ENCODE measurements at places on chromosomes 5 and 9. TPM values are rescaled to one million over a fixed set of nuclear protein-coding genes. Genes with fewer than 3 reads are reported as not detected.

SLC6A3 gene
- total RNA-seq, result not detected

PLAC8L1 gene
- total RNA-seq, result not detected

DBH gene
- not detected for total RNA-seq

FOXD4L5 gene
- under 0.01 TPM for total RNA-seq

PELO gene
- total RNA-seq, result 9.2 TPM

CBY3 gene
- not detected for total RNA-seq

DNA sequence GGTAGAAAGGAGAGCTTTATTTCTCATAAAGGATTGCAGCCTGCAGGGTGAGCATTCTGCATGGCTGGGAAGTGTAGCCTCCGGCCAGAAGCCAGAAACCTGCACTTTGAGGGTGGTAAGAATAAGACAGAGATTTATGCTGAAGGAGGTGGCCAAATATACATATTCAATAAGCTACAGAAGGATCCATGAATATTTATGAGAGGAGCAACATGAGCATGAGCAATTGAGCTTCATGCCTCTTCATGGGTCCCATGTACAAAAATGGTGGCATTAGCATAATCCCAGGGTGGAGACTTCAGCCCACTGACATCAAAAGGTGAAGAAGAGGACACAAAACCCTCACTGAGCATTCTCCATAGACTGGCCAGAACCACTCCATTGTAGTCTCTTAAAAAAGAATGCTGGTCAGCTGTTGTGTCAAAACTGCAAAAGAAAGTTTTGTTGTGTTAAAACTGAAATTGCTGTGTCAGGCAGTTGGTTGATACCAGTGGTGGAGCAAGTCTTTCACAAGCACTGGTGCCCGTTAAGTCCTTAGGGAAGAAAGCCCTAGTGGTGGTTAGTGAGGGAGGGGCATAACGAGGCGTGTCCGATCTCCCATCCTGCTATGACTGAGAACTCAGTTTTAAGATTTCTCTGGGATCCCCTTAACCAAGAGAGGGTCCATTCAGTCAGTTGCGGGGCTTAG, 160.8 kb upstream of the MAP1B start:
- DNase-seq, result no peak

GRCh38 chr5:74631081-74631953, 9.2 kb downstream of the ENC1 start:
- peak; percentile 88 for DNase-seq

GRCh38 chr9:16315720-16316119, 554.8 kb downstream of the BNC2 start:
- DNase-seq, result peak; percentile 75

DNA sequence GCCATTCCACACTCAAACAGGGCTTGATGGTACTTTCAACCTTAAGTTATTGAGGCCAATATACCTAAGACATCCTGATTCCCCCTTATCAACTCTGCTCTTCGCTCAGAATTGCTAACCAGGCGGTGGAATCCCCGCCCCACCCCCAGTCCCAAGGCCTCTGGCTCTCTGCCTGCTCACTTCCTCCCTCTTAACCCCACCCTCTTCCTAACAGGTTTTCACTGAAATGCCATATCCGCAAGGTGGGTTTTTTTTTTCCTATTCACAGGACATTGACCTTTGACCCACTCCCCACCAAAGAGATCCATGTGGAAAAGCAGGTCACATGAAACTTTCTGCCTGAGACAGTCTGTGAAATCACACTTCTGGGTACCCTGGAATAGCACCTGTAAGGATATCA, 66.6 kb upstream of the IFNK start:
- DNase-seq, result no peak

DNA sequence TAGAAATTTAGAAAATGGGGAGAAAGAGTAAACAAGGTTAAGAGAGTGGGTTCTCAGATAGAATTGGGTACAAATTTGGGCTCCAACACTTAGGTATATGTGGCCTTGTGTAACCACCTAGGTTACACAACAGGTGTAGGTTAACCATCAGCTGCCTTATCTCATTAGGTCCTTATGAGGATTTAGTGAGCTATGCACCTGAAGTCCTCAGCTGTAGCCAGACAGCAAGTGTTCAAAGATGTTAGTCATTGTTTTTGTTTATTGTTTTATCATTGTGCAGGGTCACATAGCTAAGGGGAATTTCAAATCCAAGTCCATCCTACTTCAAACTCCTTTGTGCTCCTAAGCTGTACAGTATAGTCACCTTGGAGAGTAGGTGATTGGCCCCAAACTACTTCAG, 970 bp upstream of the TRIM32 start:
- no peak for DNase-seq

DNA sequence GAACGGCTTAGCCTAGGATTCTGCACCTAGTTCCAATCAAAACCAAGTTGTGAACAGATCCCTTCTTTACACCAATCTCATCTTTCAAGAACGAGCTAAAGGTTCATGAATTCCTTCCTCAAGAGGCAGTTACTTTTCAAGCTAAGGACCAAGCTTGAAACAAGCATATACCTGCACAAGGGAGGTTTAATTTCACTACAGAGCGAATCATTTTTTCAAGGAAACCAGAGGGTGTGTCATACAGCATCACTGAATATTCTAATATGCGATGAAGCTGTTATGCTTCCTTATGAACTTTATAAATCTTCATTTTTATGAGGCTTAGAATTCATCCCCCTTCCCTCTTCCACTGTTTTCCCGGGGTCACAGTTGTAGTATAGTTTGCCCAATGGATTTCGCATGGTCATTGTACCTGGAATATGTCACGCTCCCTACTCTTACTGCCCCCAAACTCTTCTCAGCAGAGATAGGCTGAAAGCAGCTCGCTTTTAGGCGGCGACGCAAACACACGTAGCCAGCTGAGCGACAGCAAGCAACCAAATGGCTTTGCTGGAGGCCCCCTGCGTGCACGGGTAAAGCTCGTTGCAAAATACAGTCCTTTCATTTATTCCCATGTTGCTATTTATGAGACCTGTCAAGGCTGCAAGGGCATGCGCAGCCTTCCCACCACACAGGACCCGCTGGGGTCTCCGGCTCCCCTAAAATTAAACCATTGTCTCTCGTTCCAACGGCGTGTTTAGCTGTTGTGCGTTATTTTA, 832 bp downstream of the LMBRD2 start:
- DNase-seq, result peak; percentile 40

GRCh38 chr9:72441848-72442607, 77.0 kb upstream of the ZFAND5 start:
- peak; percentile 88 for DNase-seq

- DNase-seq, result no peak
Observed at GRCh38 chr9:120645760-120646159, 65.8 kb upstream of the CDK5RAP2 start.

DNA sequence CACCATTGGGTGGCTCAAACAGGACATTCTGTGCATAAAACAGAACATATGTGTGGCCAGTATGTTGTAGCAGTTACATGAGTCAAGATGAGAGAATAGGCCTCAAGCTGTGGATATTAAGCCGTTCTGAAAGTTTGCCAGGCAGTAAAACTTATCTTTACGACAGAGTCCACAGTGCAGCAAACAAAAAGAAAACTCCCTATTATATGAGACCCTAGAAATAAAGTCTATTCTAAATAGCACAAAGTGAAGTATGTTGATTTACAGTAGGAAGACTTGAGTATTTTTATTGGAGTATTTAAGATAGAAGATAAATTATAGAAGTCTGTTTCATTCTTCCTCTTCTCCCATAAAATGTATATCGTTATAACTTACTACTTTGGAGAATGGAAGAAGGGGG, 271.5 kb downstream of the ADGRV1 start:
- DNase-seq, result no peak

- DNase-seq, result peak; percentile 18
Observed at GRCh38 chr9:17291766-17292165, 156.9 kb downstream of the CNTLN start.

- no peak for DNase-seq
Observed at GRCh38 chr5:115170134-115170928, 623 bp upstream of the TRIM36 start.

GRCh38 chr9:132989414-132989996, 11.0 kb downstream of the GFI1B start:
- DNase-seq, result no peak

DNA sequence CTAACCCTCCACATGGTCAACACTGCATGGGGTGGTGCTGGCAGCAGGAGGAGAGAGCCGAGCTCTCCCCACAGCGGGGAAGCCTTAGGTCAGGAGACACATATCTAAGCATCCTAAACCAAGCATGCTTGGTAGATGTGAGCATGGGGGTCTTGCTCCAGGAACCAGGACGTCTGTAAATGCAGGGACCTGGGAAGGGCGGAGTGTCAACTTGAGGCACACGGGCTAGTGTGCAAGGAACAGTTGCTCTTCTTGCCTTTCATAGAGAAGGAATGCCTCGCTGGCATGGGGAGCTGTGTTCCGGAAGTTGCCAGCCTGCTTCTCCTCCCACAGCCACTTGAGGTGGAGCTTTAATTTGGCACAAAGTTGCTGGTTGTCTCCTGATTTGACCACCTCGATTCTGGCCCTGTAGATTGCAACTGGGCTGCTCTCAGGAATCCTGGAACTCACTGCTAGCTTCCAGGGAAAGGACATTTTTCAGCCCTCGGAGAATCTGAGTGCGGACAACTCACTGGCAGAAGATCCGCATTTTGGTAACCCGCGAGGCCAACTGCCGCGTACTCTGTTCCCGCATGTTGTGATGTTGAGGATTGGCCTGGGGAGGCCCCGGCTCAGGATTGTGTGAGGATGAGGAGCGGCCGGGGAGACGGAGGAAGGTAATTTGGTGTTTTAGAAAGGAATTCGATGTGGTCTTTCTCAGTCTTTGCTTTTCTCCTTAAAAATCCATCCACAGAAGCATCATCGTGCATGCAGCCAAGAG, 370.3 kb upstream of the IRX1 start:
- no peak for DNase-seq

DNA sequence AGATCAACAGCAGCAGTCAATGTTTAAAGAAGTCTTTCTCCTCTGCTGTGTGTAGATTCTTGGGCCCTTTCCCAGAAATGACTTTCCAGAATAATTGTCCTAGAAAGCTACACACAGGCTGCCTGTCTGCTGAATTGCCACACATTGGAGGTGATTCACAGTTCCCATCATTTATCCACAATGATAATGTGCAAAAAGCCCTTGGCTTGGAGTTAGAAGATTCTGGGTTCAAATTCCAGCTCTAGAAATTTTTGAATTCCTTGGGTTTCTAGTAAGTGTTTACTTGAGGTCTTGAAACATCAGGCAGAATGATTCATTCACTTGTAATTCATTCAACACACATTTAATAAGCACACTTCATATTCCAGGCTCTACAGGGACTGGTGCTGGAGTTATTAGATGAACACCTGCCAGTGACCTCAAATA, 28.6 kb upstream of the EPB41L4B start:
- peak; percentile 93 for DNase-seq

DNA sequence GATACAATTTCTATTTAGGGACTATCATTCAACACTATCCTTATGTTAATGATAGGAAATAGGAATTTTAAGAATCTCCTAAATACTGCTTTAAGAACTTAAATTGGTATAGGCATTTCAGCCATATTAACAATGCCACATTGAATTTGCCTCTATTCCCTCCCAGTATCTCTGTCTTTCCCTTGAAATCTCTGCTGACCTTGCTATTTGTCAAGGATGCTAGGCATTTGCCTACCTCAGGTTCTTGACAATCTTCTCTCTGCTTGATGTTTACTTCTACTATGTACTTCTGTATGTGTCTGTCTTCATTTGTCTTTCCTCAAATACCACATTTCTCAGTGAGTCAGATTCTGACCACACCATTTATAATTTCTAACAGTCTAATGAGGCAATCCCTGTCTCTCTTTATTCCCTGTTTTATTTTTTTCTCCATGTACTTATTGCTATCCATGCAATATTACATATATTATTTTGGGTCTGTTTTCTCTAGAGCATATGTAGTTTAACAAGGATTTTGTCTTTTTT, 1461.4 kb upstream of the CDH9 start:
- no peak for DNase-seq

DNA sequence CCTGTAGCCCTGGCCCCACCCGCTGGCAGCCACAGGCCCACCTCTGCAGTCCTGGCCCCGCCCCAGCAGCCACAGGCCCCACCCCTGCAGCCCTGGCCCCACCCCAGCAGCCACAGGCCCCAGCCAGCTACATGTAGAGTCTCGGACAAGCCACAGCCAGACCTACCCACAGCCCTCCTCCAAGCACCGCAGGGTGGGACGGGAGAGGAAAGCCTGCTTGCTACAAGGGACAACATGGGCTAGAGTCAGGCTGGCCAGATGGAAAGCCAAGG, 49.5 kb upstream of the SARDH start:
- DNase-seq, result peak; percentile 25

GRCh38 chr5:147223343-147223742, 11.5 kb upstream of the STK32A start:
- no peak for DNase-seq

DNA sequence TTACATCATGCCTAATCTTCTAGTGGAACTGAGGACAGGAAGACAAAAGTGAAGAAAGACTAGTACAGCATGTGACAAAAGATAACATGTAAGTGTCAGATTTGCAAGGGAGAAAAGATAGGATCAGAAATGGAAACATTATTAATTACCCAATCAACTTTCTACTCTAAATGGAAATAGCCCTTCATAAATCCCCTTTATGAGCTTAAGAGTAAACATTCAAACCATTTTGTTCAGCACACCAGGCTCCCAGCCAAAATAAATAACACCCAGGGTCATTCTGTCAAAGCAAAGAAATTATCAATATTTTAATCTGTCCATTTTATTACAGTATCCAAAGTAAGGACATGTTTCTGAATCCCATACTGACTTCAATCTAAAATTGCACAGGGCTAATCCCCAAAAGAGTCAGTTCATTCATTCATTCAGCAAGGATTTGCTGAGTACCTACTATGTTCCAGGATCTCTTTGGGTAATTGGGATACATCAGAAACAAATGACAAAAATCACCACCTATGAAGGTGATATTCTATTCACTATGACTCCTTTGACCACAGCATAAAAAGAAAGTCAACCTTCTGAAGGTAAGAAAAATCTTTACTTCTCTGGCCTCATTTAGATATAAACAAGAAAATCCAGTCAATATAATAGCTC, 5.3 kb downstream of the PRELID2 start:
- DNase-seq, result no peak

DNA sequence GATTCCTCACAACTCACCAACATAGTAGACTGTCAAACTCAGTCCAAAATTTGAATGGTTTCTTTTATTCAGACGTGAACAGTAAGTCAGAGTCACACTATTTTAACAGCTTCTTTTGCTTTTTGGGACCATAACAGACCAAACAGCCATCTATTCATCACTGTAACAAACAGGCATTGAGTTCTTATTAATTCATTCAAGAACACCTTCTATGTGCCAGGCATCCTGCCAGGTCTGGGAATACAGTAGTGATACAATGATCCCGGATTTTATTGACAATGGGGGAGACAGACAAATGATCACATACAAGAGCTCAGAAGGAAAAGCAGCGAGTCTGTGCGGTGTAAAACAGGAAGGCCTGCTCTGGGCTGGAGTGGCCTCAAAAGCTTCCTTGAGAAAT, 153.3 kb upstream of the ERCC6L2 start:
- DNase-seq, result no peak

Data from fibroblast of the aortic adventitia (primary cell).